ENCODE measurements at places on chromosomes 3 and 15.
A peak's percentile ranks its signal among the peaks of the same experiment; 100 is the strongest.

- no peak for DNase-seq
Observed at GRCh38 chr3:141122455-141123030, 71.4 kb downstream of the SPSB4 start.

- DNase-seq: no peak
Observed at GRCh38 chr3:82033186-82033585, 271.7 kb upstream of the GBE1 start.

GRCh38 chr3:61974662-61975061, 398.7 kb downstream of the FEZF2 start:
- no peak for DNase-seq

GRCh38 chr3:105829871-105830622, 38.8 kb downstream of the CBLB start:
- no peak for DNase-seq

- DNase-seq: no peak
Observed at GRCh38 chr3:43859766-43860165, 169.0 kb downstream of the ABHD5 start.

DNA sequence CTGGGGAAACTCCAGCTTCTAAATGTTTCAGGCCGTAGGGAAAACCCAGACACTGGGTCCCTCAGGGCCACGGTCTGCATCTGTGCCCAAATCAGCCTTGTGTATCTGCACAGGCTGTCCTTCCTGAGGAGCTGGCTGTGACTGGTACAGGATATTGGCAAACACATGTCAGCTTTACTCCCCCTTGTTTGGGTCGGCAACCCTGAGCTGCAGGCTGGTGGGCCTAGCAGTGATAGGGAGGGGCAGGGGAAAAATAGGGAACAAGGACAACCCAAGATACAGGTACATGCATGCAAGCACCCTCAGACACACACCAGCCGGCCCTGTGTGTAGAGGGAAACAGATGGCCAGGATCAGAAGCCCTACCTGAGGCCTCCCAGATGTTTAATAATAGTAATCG, 28.7 kb upstream of the HCN4 start:
- no peak for DNase-seq

- DNase-seq: no peak
Observed at GRCh38 chr15:68733666-68734065, 87.0 kb downstream of the ANP32A start.

DNA sequence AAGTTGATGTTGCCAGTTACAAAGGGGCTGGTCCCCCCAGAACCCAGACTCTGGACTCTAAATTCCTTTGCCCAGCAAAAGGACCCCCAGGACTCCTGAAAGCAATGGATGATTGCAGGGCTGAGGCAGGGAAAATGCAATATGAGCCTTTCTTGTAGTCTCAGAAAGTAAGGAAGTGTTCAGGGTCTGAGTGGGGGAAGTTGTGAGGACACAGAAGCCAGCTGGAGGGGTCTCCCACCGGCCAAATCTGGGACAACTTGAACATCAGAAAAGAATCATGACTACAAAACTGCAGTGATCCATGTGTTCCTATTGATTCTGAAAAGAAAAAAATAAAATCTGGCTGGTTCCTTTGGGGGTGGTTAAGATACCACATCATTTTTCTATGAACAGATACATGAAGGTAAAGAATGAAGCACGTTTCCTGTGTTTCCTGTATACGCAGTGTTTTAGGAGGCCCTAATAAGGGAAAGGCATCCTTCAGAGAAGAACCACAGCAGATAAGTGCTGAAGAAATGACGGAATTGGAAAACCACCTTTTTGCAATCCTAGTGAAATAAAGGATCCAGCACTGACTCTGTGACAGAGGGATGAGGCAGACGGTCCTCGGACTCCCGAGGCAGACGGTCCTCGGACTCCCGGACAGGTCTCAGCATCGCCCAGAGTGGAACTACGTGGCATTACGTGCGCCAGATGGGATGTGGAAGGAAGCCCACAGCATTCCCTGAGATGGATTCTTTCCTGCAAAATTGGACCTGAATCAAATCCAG, 22.2 kb upstream of the GRIP2 start:
- DNase-seq: no peak

- DNase-seq: no peak
Observed at GRCh38 chr15:69341356-69341755, 42.6 kb downstream of the PAQR5 start.

DNA sequence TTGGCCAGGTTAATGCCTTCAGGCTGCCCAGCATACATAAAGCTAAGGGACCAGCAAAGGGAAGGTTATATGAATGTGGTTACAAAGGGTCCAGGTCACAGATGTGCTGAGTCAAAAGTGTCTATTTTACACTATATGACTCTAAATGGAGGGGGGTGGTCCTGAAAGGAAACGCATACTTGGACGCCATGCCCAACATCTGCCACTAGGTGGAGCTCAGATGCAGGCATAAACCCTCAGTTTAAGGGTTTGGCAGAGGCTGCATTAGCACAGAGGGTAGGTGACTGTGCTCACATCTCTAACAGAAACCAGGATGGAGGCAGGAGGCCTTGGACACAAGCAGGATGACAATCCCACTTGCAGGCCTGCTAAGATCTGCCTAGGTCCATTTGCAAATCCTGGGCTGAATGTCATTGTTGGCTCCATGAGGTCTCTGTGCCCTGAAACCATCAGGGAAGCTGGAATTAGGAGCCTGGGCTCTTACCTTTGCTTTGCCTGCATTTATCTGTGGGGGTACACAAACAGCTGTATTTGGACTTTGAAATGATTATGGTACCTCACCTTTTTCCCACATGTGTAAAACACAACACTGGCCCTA, 55.8 kb downstream of the ZNF621 start:
- peak; percentile 49 for DNase-seq

- no peak for DNase-seq
Observed at GRCh38 chr15:38038659-38039442, 104.4 kb downstream of the TMCO5A start.

GRCh38 chr3:149247929-149248691, 26.5 kb upstream of the CP start:
- no peak for DNase-seq

DNA sequence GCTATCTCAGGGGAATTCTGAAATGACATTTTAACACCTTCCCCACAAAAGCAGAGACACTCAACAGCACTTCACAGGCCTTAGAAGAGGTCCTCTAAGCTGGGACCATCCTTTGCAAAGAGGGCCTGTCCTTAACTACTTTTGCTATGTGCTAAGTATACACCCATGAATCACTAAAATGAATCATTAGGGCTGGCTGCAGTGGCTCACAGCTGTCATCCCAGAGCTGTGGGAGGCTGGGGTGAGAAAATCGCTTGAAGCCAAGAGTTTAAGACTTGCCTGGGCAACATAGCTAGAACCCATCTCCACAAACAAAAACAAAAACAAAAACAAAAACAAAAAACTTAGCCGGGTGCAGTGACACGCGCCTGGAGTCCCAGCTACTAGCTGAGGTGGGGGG, 53.9 kb upstream of the MELTF start:
- DNase-seq: no peak

DNA sequence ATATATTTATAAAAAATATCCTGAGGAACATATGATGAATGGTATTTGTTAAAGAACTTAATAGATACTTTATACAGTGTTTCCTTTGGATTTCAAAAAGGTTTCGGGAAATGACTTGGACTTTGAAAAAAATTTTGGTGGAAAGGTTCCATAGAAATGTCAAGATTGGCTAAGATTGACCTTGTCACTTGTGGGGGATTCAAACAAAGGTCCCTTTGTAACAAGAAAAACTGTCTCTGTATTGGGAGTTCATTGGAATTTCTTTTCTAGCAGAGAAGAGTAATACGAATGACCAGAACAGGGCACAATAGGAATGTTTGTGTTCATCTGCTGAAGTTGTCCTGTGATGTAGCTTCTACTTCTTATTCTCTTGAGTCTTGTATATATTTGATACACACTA, 43.2 kb downstream of the ARHGEF26 start:
- DNase-seq: no peak

DNA sequence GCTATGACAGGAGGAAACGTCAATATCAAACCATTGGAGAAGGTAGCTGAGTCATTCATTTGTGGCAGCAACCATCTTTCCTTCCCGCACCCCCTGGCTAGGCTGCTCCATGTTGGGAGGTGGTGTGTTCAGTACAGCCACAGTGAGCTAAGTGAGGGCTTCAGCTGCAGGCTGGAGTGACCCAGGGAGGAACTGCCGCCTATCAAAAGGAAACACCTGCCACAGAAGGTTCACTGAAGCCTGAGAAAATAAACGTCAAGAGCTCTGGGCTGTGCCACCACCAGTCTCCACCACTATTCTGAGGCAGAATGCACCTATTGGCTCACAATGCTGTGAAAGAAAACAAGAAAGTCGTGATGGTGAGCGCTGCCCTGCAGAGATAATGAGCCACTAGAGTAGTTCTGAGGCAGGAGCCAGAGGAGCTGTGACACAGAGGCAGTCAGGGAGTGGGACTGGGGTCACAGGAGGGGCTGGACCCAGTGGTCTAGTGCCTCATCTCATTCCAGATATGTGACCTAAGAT, 34.8 kb upstream of the CD47 start:
- DNase-seq: no peak

- no peak for DNase-seq
Observed at GRCh38 chr15:41161736-41162135, 45.7 kb upstream of the INO80 start.

GRCh38 chr3:128799653-128800052, 73.7 kb downstream of the RAB7A start:
- DNase-seq: no peak

GRCh38 chr3:43035801-43036365, 56.8 kb downstream of the GASK1A start:
- DNase-seq: no peak

DNA sequence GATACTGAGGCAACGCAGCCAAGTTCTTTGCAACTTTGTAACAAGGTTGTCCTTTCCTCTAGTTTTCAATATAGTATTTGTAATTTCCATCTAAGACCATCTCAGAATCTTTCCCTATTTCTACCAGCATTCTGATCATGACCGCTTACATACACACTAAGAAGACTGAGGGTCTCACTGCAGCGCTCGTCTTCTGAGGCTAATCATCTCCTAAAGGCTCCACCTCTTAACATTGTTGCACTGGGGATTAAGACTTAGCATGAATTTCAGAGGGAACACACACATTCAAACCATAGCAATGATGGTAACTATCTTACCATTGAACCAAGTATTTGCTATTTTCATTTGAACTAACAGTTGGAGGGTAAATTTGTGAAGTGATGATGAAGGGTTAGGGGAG, 463.3 kb upstream of the CCDC54 start:
- no peak for DNase-seq

DNA sequence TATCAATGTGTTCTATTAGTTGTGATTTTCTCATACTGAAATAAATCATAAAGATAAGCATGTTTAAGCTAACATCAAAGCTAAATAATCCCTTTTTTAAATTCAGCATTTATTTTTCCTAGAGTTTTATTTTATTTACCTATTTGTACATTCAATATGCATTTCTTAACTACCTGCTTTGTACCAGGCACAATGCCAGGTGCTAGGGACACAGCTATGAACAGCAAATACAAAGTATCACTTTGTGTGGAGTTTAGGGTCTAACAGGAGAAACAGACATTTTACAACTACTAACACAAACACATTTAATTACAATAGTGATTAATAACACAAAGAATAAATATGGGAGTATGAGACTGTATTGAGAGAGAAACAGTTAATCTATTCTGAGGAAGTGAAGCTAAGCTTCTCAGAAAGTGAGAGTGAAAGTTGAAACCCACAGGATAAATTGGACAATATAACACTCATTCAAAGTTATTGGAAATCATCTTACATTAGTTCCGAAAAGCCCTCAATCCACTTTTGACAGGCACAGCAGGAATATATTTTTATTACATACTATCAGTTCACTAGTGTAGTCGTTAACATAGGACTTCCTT, 159.6 kb downstream of the GBE1 start:
- DNase-seq: no peak

- no peak for DNase-seq
Observed at GRCh38 chr3:44960387-44961026, 15.5 kb downstream of the ZDHHC3 start.

DNA sequence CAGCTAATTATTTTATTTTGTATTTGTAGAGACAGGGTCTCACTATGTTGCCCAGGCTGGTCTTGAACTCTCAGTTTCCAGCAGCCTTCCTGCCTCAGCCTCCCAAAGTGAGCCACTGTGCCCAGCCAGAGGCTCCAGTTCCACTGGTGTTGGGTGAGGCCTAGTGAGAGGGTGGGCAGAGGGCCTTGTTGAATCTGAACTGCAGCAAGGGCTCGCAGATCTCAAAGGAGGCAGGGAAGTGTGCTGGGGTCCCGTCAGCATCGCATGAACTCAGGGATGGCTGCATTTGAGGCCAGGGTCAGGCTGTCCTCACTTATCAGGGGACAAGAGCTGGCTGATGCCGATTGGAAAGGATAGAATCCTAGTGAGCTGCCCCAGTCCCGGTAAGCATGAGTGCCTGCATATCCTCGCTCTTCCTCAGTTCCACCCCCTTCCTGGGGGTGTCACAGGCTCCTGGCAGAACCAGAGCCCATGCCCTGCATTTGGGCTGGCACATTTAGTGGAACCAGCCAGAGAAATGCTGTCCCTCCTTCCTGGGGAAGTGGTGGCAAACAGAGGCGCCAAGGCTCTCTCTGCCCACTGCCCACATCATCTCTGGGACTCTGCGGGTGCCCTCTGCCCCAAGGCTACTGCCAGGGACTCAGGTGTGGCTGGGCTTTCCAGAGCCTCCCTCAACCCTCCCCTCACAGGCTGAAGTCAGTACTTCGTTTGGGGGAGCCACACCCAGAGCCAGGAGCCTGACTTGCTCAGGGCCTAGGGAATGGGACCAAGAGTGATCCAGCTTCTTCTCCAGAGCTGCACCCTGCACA, 24.1 kb downstream of the ALS2CL start:
- DNase-seq: no peak

DNA sequence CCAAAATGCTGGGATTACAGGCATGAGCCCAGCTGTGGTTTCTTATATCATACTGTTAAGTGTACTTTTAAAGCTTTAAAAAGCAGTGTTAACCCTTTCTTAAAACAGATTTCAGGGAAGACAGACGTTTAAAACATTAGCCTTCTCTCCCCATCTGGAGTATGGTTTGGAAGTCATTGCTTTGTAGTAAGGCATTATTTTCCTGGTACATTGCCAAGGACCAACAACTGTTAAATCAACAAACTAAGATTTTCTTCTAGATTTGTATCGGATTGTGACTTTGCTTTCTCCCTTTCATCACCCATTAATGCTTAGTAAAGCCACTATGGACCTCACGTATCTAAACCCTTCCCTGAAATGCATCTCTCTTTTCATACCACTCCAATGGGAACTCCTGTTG, 50.5 kb downstream of the UBE2E1 start:
- DNase-seq: no peak

Measured in right renal cortex interstitium (tissue), 3 donors.